Adrenal gland (tissue), 19 donors: ENCODE measurements at places on chromosomes 5 and 9.

- DNase-seq = no peak
These were observed 99.3 kb upstream of the CDH18 start for GRCh38 chr5:20087299-20087698.

GRCh38 chr5:178573216-178573615 is 17.0 kb downstream of the COL23A1 start:
- no peak for DNase-seq

DNA sequence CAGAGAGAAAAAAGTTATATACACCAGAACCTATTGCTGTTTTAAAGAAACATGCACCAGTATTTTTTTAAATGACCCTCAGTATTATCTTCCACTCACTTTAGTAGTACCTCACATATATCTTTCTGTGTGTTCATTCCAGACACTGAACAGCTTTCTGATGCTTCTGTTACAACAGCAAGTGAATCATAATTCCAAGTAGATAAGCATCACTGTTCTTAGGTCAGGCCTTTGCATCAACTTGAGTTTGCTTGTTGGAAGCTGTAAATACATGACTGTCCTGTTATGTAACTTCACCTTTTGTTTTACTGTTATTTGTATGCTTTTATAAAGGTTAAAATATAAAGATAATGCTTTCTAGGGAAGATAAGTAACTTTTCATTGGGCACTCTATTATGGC is 184.4 kb downstream of the ISL1 start:
- no peak for DNase-seq

GRCh38 chr5:116438979-116439554 is 135.6 kb downstream of the SEMA6A start:
- no peak for DNase-seq

GRCh38 chr5:55903121-55903701 is 52.1 kb downstream of the IL31RA start:
- no peak for DNase-seq

DNA sequence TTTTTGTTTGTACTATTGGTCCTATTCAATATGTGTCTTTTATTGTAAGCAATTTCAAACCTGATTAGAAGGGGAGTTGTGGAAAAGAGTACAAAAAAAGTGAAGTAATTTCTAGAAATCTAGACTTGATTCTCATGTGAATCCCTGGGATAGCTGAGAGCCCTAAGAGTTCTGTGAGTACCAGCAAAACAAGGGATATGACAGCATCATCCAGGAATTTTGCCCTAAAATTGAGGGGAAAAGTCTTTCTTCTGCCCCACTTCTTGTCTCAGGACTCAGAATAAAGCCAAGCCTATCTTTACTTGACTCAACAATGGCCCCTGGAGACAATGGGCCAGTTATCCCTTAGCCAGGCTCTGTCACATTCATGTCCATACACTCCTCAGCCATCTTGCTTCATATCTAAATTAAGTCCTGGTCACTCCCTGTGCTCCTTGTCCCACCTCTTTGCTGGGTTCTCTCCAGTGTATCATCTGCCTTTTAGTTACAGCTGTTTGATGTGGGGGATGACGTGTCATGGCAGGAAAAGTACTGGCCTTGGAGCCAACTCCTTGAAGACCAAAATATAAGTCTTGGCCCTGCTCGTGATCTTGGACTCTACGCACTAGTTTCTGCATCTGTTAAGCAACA is 81.2 kb downstream of the ADAMTS12 start:
- no peak for DNase-seq

- no peak for DNase-seq
These were observed 17.7 kb upstream of the IL6ST start for GRCh38 chr5:56012281-56012963.
